ENCODE measurements at places on chromosomes 4 and X.
A peak's percentile ranks its signal among the peaks of the same experiment; 100 is the strongest.

GRCh38 chrX:103562801-103563200 lies 22.5 kb upstream of the TCEAL4 start:
- no peaks in the 10 kb centered on the region for H3K4me1 ChIP-seq
- DNase-seq: no peak
- no peak overlapping the region for H3K4me3 ChIP-seq
- no peak overlapping the region for H3K27ac ChIP-seq
- no peaks in the 10 kb centered on the region for H3K27me3 ChIP-seq

- no peak overlapping the region for H3K4me3 ChIP-seq
- peaks cover 23% of the 10 kb centered on the region for H3K36me3 ChIP-seq
- no peak overlapping the region for H3K27ac ChIP-seq
These were observed 87.0 kb downstream of the AFAP1 start for GRCh38 chr4:7852568-7853185.

DNA sequence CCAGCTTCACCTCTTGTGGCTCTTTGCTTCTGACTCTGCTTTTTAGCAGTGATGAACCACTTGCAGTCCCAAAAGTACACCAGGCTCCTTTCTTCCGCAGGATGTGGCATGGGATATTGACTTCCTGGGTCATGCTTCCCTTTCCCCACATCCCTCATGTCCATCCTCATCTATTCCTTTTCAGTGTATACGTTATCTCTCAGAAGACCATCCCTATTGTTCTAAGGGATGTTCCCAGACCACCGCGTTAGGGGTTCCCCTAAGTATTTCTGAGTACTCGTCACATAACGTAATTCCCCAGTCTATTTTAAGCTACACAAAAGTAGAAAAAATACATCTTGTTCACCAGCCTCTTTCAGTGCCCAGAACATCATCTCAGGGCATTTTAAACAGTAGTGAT lies 71.1 kb upstream of the NLGN4X start:
- H3K27me3 ChIP-seq: no peaks in the 10 kb centered on the region
- no peak overlapping the region for H3K27ac ChIP-seq
- no peak for DNase-seq

DNA sequence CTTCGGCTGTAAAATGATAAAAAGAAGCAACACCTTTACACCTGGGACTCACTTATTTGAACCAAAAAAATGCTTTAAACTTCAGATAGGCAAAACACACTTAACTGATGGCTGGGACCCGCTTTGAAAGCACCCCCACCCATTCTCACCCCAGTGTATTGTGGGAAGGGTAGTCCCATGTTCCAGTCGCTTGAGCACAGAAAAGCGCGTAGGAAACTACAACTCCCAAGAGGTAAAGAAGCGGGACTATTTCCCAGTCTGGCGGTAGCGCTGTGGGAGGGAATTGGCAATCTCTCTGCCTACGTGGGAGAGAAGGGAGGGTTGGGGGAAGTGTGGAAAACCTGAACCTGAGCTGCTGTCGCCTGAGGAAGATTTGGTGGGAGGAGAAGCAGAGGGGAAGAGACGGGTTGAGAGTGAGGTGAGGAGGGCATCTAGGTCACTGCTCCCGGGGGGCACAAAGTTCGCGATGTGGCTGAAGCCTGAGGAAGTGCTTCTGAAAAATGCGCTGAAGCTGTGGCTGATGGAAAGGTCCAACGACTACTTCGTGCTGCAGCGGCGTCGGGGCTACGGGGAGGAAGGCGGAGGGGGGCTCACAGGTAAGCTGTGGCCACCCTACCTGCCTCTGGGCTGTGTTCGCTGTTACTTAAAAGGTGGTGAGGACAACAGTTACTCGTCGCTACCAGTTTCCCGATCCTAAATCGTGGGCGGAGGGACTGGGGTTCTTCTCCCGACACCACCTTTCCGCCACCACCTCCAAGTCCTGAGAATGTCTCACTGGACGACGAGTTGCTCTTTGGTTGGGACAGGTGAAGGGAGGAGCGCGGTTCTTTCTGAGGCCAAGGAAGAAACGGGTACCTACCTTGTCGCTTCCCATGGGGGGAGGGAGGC lies at the start of gene TBC1D8B:
Gene TBC1D8B (plus strand): TSS at position 286 of the 888 bp plus-strand sequence. CDS start 181 bp downstream, at position 467.
- peak within 1 kb of the TSS; percentile 91 for H3K4me3 ChIP-seq
- H3K36me3 ChIP-seq: no peaks in the 10 kb centered on the region
- peak; percentile 35 for DNase-seq
- peaks cover 5% of the 10 kb centered on the region for H3K4me1 ChIP-seq
- peak within 1 kb of the TSS; percentile 66 for H3K27ac ChIP-seq
- H3K27me3 ChIP-seq: peaks cover 22% of the 10 kb centered on the region

DNA sequence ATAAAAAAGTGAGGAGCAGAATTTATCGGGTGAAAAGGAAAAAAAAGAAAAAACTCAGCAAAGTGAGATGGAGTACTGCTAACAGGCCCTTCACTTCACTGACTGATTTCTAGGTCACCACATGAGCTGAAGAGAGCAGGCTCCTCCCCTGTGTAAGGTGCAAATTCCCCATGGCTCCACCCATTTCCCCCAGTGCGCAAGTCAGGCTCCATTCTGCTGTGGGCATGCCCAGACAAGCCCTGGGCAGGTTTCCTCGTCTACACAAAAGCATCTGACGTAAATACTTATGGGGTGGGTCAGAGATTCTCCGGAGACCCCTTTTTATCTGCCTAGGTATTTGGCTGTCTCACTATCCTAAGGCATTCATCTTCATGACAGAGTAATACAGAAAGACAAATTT lies 157.9 kb downstream of the MAGEB5 start:
- H3K36me3 ChIP-seq: no peaks in the 10 kb centered on the region
- no peak overlapping the region for H3K4me3 ChIP-seq
- H3K27ac ChIP-seq: no peak overlapping the region

GRCh38 chr4:472881-473569 lies 25.9 kb downstream of the ZNF721 start:
- peaks cover 17% of the 10 kb centered on the region for H3K4me1 ChIP-seq
- DNase-seq: peak; percentile 49
- H3K27me3 ChIP-seq: no peaks in the 10 kb centered on the region
- peak overlapping the region; percentile 99 for H3K4me3 ChIP-seq
- H3K27ac ChIP-seq: peak overlapping the region; percentile 99
- H3K36me3 ChIP-seq: peaks cover 63% of the 10 kb centered on the region

DNA sequence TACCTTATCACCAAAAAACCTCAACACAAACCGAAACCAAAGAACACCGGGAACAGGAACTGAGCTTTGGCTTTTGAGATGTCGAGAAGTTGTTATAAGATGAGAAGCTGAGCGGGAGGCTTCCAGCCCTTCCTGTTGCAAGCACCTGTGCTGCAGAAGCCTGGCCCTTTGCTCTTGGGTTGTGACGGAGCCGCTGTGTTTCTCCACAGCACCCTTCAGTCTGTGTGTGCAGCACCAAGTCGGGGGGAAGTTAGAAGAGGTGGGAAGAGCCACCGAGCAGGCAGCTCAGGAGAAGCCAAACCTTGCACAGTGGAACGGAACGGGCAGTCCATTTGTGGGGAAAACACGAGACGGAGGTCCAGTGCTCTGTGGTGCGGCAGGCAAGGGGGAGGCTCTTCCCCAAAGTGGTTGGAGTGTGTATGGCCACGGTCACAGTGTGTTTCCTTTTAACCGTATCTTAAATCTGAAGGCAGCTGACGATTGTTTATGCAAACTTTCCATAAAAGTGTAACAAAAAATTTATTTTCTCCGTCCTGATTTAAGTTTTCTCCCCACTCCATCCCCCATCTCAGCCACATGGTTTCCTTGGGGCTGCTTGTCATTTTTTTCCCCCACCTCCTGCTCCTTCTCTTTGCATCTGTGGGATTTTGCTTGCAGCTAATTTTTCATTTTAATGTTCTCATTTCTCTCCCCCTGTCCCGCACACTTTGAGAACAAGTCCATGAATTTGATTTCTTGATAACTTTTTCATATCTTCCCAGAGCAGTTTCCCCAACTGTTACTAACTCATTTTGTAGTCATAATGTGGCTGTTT lies 123.7 kb downstream of the STOX2 start:
- no peaks in the 10 kb centered on the region for H3K36me3 ChIP-seq
- no peaks in the 10 kb centered on the region for H3K27me3 ChIP-seq
- peak overlapping the region; percentile 69 for H3K4me3 ChIP-seq
- no peak overlapping the region for H3K27ac ChIP-seq
- DNase-seq: peak; percentile 43
- H3K4me1 ChIP-seq: peaks cover 19% of the 10 kb centered on the region

DNA sequence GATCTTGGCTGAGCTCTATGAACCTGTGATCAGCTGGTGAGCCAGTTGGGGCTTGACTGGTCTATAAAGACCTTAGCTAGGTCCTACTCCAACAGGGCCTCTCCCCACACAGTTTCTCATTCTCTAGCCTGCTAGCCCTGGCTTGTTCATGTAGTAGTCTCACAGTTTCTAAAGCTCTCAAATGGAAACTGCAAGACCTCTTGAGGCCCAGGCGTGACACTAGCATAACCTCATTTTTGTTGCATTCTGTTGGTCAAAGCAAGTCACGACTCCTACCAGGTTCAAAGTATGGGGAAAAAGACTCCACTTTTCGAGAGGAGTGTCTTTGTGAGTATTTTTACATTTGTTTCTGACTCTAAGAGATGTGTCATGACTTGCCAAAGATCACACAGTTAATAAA lies 50.9 kb downstream of the CEP44 start:
- H3K36me3 ChIP-seq: peaks cover 2% of the 10 kb centered on the region
- H3K4me3 ChIP-seq: no peak overlapping the region
- H3K27ac ChIP-seq: no peak overlapping the region
- no peak for DNase-seq
- no peaks in the 10 kb centered on the region for H3K27me3 ChIP-seq

DNA sequence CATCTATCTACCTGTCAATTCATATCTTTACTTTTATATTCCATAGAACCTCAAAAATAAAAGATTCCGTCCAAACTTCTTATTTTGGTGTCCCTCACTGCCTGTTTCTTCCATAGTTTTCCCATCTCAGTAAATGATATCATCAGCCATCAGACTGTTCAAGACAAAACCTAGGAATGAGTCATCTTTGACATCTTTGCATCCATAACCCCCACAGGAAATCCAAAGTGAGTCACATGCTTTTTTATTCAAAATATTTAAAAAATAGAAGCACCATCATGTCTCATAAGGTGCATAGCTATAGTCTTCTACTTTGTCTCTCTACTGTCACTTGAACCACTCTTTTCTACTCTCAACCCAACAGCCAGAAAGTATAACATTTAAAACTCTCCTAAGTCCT lies 29.9 kb upstream of the CXXC4 start:
- H3K36me3 ChIP-seq: no peaks in the 10 kb centered on the region
- no peak overlapping the region for H3K4me3 ChIP-seq
- H3K4me1 ChIP-seq: no peaks in the 10 kb centered on the region
- no peaks in the 10 kb centered on the region for H3K27me3 ChIP-seq

- H3K4me3 ChIP-seq: no peak overlapping the region
- H3K27ac ChIP-seq: no peak overlapping the region
- H3K36me3 ChIP-seq: peaks cover 11% of the 10 kb centered on the region
- H3K4me1 ChIP-seq: no peaks in the 10 kb centered on the region
- DNase-seq: no peak
- H3K27me3 ChIP-seq: no peaks in the 10 kb centered on the region
These were observed 105.1 kb downstream of the ADGRA3 start for GRCh38 chr4:22410645-22411247.

DNA sequence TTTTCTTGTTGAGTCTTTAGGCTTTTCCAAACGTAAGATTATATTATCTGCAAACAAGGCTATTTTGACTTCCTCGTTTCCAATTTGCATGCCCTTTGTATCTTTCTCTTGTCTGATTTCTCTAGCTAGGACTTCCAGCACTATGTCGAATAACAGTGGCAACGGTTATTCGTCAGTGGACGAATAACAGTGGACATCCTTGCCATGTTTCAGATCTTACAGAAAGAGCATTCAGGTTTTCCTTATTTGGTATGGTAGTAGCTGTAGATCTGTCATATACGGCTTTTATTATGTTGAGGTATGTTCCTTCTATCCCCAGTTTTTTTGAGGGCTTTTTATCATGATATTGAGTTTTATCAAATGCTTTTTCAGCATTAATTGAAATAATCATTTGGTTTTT lies 634.6 kb upstream of the ADGRL3 start:
- H3K27me3 ChIP-seq: no peaks in the 10 kb centered on the region
- no peak overlapping the region for H3K27ac ChIP-seq
- DNase-seq: no peak

- peaks cover 45% of the 10 kb centered on the region for H3K27me3 ChIP-seq
- H3K4me1 ChIP-seq: no peaks in the 10 kb centered on the region
- H3K36me3 ChIP-seq: no peaks in the 10 kb centered on the region
- H3K27ac ChIP-seq: no peak overlapping the region
- no peak overlapping the region for H3K4me3 ChIP-seq
- DNase-seq: no peak
These were observed 7.2 kb downstream of the CRMP1 start for GRCh38 chr4:5885733-5886132.

All from activated naive CD4-positive, alpha-beta T cell treated with anti-CD3 and anti-CD28 coated beads for 36 hours (primary cell).